ENCODE measurements at places on chromosomes 5 and 9.

GRCh38 chr5:83553000-83553486 lies 81.5 kb downstream of the VCAN start:
- no peak for DNase-seq
- H3K4me3 ChIP-seq: no peak overlapping the region
- H3K4me1 ChIP-seq: no peaks in the 10 kb centered on the region
- no peaks in the 10 kb centered on the region for H3K27me3 ChIP-seq

DNA sequence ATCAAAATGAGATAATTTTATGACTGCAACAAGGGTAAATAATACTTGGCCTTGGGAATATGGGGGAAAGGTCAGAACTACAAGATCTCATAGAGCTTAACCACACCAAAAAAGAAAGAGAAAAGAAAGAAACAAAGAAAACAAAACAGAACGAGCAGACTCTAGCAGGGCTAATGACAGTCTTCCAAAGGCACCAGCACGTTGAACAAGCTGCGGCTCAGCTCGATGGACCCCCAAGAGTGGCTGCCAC lies 689 bp downstream of the AK3 start:
- no peaks in the 10 kb centered on the region for H3K27me3 ChIP-seq
- peaks cover 5% of the 10 kb centered on the region for H3K36me3 ChIP-seq
- peak overlapping the region; percentile 58 for H3K4me3 ChIP-seq
- peak overlapping the region; percentile 69 for H3K27ac ChIP-seq
- H3K4me1 ChIP-seq: no peaks in the 10 kb centered on the region
- no peak for DNase-seq

- no peak overlapping the region for H3K27ac ChIP-seq
- DNase-seq: no peak
- H3K27me3 ChIP-seq: peaks cover 14% of the 10 kb centered on the region
- no peaks in the 10 kb centered on the region for H3K36me3 ChIP-seq
- no peak overlapping the region for H3K4me3 ChIP-seq
Measured at GRCh38 chr5:170508660-170509347, 5.0 kb downstream of the KCNIP1 start.

DNA sequence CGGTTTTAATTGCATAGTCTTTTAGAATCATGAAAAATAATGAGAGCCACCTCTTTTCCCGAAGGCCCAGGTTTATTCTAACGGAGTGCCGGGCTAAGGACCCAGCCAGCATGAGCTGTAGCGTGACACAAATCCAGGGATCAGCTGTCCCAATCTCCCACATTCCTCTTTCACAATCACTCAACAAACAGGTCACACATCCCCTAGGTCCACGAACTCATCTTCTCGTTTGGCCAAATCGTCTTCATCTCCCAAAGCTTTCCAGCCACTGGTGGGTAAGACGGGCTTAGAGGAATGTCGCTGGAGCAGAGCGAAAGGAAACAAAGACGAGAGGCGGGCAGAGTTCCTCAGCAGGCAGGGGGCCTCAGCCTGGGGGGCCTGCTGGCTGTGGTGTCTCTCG lies 55.5 kb upstream of the GOLPH3 start:
- no peak overlapping the region for H3K4me3 ChIP-seq
- H3K4me1 ChIP-seq: peaks cover 13% of the 10 kb centered on the region
- H3K36me3 ChIP-seq: no peaks in the 10 kb centered on the region
- no peaks in the 10 kb centered on the region for H3K27me3 ChIP-seq
- no peak overlapping the region for H3K27ac ChIP-seq
- no peak for DNase-seq

GRCh38 chr9:132319421-132320110 lies 35.2 kb downstream of the SETX start:
- H3K36me3 ChIP-seq: peaks cover 6% of the 10 kb centered on the region
- H3K4me1 ChIP-seq: no peaks in the 10 kb centered on the region
- H3K27ac ChIP-seq: no peak overlapping the region
- H3K27me3 ChIP-seq: no peaks in the 10 kb centered on the region
- no peak for DNase-seq
- no peak overlapping the region for H3K4me3 ChIP-seq

- DNase-seq: no peak
- no peaks in the 10 kb centered on the region for H3K36me3 ChIP-seq
- no peaks in the 10 kb centered on the region for H3K4me1 ChIP-seq
- H3K4me3 ChIP-seq: no peak overlapping the region
Measured at GRCh38 chr5:117065800-117066199, 491.2 kb upstream of the SEMA6A start.

DNA sequence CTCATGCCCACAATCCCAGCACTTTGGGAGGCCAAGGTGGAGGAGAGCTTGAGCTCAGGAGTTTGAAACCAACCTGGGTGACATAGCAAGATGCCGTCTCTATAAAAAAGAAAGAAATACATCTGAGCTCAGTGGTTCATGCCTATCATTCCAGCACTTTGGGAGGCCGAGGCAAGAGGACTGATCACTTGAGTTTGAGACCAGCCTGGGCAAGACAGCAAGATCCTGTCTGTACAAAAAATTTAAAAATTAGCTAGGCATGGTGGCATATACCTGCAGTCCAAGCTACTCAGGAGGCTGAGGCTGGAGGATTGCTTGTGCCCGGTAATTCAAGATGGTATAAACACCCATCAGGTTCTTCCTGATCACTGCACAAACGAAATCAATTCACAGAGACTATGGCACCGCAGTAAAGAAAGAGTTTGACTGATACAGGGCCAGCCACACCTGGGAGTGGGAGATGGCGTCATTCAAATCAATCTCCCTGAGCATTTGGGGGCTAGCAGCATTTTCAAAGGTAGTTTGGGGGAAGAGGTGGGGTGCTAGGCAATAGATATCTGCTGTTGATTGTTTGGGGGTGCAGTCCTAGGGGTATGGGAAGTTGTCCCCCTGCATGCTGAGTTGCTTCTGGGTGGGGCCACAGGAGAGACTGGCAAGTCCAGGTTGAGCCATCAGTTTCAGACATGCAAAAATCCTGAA lies 169.2 kb downstream of the TTC39B start:
- H3K36me3 ChIP-seq: no peaks in the 10 kb centered on the region
- DNase-seq: no peak
- no peak overlapping the region for H3K27ac ChIP-seq
- H3K27me3 ChIP-seq: no peaks in the 10 kb centered on the region
- H3K4me1 ChIP-seq: no peaks in the 10 kb centered on the region

DNA sequence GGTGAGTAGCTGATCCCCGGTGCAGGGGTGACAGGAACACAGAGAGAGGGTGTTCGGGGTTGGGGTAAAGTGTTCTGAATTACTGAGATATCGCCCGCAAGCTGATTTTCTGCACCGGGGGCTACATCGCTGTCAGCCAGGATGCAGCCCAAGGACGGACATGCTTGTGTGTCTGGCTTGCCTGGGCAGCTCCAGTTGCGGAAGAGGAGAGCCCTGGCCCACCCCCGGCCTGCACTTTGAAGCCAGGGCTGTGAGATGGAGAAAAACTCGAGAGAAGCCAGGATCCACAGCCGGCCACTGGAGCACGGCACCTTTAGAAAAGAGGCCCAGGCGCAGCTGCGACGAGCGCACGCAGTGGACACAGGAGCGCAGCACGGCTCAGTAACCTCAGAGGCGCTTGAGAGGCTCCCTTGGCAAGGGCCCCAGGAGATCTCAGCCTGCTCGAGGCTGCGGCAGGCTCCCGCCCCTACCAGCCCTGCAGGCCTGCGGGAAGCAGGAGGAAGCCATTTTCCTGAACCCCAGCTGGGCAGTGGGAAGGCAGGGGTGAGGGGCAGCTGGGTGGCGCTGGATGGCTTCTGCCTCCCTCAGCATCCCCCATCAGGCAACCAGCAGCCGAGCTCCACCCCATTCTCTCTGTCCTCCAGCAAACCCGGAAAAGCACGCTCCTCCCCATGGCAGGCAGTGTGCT lies 59.2 kb downstream of the C9orf50 start:
- H3K4me3 ChIP-seq: no peak overlapping the region
- peaks cover 11% of the 10 kb centered on the region for H3K4me1 ChIP-seq
- H3K27ac ChIP-seq: no peak overlapping the region
- no peaks in the 10 kb centered on the region for H3K27me3 ChIP-seq
- H3K36me3 ChIP-seq: no peaks in the 10 kb centered on the region
- DNase-seq: no peak

DNA sequence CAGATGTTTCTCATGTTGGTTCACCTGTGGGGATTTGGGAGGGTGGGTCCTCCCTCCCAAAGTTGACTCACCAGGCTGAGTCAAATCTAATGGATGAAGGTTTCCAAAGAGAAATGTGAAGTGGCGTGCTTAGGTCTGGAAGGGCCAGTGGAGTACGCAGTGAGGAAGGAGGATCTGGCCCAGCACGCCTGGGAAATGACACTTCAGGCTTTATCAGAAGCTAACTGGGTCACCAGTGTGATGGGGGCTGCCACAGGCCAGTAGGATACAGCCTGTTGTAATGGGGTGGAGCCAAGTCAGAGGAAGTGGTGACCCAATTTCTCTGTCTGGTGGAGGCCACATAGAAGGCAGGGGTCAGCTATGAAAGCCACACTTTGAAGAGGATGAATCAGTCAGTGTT lies 18.0 kb downstream of the POLR1E start:
- H3K36me3 ChIP-seq: peaks cover 28% of the 10 kb centered on the region
- no peak overlapping the region for H3K27ac ChIP-seq
- no peaks in the 10 kb centered on the region for H3K4me1 ChIP-seq
- no peaks in the 10 kb centered on the region for H3K27me3 ChIP-seq
- no peak overlapping the region for H3K4me3 ChIP-seq

- no peak for DNase-seq
- H3K4me1 ChIP-seq: peaks cover 24% of the 10 kb centered on the region
- no peak overlapping the region for H3K27ac ChIP-seq
- H3K4me3 ChIP-seq: no peak overlapping the region
Measured at GRCh38 chr5:308672-309271, 12.7 kb upstream of the AHRR start.

- no peaks in the 10 kb centered on the region for H3K27me3 ChIP-seq
- no peaks in the 10 kb centered on the region for H3K36me3 ChIP-seq
- no peak overlapping the region for H3K27ac ChIP-seq
- no peak overlapping the region for H3K4me3 ChIP-seq
Measured at GRCh38 chr5:112221128-112221527, 197.9 kb downstream of the EPB41L4A start.

DNA sequence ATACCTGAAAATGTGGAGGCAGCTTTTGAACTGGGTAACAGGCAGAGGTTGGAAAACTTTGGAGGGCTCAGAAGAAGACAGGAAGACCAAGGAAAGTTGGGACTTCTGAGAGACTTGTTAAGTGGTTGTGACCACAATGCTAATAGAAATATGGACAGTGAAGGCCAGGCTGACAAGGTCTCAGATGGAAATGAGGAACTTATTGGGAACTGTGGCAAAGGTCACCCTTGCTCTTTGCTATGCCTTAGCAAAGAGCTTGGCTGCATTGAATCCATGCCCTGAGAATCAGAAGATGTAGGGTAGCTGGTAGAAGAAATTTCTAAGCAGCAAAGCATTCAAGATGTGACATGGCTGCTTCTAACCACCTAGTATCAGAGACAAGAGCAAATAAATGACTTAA lies 244.4 kb upstream of the ADRA1B start:
- no peaks in the 10 kb centered on the region for H3K36me3 ChIP-seq
- H3K27me3 ChIP-seq: no peaks in the 10 kb centered on the region
- H3K27ac ChIP-seq: no peak overlapping the region
- DNase-seq: no peak
- H3K4me3 ChIP-seq: no peak overlapping the region
- H3K4me1 ChIP-seq: no peaks in the 10 kb centered on the region

DNA sequence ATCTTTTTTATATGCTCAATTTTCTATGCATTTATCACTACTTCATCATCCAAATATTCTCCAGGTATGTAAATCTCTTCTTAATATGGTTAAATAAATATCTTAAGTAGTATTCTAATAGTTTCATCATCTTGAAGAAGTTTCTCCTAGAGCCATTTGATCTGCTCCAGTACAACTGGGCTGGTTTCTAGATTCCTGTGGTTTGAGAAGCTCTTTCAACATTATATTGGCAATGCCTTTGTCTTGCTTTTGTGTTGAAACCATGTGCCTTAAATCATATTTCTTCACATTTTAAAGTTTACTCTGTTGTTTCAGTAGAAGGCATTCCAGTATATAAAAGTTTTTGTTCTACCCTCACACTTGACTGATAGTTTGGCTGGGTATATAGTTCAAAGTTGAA lies 27.6 kb downstream of the MBLAC2 start:
- H3K27ac ChIP-seq: no peak overlapping the region
- no peaks in the 10 kb centered on the region for H3K36me3 ChIP-seq
- H3K4me3 ChIP-seq: no peak overlapping the region
- no peaks in the 10 kb centered on the region for H3K27me3 ChIP-seq
- no peak for DNase-seq

DNA sequence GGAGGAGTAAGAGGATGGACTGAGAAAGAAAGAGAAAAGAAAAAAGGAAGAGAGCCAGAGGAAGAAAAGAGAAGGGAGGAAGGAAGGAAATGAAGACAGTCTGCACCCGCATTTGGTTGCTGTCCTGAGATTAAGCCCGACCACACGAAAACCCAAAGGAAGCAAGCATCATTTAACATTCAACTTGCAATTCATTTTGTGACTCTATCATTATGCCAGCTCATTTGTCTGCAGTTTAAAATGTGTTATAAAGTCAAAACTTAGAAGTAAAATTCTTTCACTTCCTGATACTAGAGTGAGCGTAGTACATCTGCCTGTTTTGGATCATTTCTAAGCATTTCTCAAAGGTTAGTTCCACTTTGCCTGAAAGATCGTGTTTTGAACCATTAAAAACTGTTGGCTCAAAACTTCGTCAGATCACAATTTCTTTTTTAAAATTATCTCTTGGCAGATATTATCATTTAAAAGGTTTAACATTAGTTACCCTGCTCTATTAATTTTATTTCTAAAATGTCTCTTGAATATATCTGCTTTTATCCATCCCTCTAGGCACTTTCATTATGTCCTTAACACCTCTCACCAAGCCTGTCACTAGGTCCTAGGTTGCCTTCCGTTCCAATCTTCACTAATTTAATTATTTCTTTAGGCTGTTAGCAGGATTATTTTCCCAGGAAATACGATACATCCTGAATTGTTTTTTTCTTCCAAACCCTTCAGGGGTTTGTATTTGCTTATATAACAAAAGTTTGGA lies 240.9 kb downstream of the TLE4 start:
- no peak overlapping the region for H3K27ac ChIP-seq
- H3K27me3 ChIP-seq: no peaks in the 10 kb centered on the region
- no peaks in the 10 kb centered on the region for H3K36me3 ChIP-seq
- DNase-seq: no peak

DNA sequence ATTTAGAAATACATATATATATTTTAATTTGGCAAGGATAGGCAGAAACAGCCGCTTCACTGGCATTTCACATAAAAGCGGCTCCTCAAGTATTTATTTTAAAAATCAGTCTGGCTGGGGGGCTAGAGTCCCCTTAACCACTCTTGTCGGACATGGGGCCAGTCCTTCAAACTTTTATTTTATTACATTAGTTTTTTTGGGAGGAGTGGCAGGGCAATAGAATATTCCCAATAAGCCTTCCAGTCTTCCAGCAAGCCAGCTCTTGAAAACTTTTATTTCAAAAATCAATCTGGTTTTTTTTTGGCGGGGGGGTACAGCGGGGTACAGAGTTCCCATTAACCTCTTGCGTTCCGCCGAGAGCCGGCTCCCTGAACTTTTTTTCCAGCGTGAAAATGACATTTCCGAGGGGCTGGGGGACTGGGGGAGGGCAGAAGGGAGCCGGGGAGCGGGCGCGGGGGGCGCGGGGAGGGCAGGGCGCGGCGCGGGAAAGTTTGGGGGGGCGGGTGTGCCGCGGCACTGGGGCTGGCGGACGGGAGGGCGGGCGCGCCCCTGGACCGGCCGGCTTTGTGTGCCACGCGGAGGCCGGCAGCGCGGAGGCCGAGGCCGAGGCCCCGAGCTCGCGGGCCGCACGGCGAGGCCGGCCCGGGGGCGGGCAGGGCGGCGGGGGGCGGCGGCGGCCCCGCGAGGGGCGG lies 504 bp upstream of the ZNF618 start:
- peaks cover 3% of the 10 kb centered on the region for H3K27me3 ChIP-seq
- no peak overlapping the region for H3K4me3 ChIP-seq
- H3K4me1 ChIP-seq: no peaks in the 10 kb centered on the region
- DNase-seq: no peak
- H3K36me3 ChIP-seq: no peaks in the 10 kb centered on the region
- no peak overlapping the region for H3K27ac ChIP-seq
